ENCODE measurements at places on chromosomes 4 and X. TPM values are rescaled to one million over a fixed set of nuclear protein-coding genes. Genes with fewer than 3 reads are reported as not detected.

DNA sequence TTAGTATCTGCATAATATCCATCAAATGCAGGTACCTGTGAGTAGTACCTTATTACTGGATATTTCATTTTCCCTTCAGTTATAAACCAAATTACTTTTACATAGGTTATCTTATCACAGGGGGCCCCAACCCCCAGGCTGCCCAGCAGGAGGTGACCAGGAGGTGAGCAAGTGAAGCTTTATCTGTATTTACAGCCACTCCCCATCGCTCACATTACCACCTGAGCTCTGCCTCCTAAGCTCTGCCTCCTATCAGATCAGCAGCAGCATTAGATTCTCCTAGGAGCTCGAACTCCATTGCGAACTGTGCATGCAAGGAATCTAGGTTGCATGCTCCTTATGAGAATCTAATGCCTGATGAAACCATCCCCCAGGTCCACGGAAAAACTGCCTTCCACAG lies 6.3 kb downstream of the PRSS12 start:
- no peak for DNase-seq

The GTPBP6 gene
- 53.6 TPM for total RNA-seq

DNA sequence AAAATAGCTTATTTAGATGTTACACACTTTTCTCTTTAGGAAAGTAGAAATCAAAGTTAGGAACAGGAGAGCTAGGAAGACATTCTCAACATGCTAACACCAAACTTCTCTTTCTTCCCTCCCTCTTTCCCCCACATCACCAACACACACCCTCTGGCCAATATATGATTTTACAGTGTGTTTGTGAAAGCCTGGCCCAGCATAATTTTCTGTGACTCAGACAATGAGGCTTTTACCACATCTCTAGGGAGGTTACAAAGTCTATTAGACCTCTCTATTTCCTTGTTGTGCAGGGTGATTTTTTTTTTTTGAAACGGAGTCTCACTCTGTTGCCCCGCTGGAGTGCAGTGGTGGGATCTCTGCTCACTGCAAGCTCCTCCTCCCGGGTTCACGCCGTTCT lies 189.9 kb downstream of the AASDH start:
- DNase-seq = no peak

GRCh38 chr4:181176306-181176705 lies 1066.9 kb upstream of the TENM3 start:
- no peak for DNase-seq

The PNCK gene
- total RNA-seq = not detected

DNA sequence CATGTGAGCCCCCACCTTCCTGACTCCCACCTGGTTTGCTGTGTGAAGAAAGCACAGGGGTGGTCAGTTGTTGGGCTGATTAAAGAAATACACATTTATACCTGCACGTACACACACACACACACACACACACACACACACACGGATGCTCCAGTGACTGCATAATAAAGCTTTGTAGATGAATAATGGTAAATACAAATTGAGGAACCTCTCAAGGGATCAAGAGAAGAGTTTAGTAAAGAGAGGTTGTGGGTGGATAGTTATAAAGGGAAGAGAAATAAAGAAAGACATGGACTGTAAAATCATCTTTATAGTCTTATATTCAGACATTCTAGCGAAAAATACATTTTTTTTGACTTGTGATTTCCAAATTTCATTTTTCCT lies 144.1 kb downstream of the MGST2 start:
- no peak for DNase-seq

- no peak for DNase-seq
These were observed 240.9 kb downstream of the PALLD start for GRCh38 chr4:168737806-168738172.

DNA sequence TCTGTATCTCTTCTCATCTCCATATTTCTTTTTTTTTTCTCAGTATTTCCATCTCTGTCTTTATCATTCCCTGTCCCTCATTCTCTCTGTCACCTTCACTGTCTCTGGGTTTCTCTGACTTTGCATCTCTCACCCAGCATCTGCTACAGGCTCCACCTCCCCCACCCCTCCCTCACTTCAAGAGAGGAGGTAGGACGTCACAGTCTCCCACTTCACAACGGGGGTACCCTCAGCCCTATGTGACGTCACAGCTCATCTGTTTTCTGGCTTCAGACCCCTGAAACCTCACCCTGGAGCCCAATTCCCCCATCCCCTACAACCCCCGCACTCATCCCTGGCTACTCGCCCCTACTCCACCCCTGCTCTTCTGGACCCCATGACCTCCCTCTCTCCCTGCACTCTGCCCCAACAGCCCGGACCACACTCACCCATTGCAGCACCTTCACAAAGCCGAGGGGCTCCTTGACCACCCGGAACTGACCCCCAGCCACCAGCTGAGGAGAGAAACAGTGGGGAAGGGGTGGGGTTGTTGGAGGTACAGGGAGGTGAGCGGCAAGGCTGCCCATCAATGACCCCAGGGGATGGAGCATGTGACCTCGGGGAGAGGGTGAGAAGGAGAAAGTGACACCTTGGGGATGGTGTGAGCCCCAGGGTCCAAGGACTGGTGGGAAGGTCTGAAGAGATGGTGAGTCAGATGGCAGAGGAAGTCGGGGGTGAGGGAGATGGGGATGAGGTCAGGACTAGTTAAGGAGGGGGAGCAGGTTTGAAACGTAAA lies 1.3 kb downstream of the SYP start:
- no peak for DNase-seq

DNA sequence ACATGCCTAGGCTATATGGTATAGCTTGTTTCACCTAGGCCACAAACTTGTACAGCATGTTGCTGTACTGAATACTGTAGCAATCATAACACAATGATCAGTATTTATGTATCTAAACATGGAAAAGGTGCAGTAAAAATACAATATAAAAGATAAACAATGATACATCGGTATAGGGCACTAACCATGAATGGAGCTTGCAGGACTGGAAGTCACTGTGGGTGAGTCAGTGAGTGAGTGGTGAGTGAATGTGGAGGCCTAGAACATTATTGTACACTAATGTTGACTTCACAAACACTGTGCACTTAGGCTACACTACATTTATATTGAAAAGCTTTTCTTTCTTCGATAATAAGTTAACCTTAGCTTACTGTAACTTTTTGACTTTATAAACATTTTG lies 45.6 kb upstream of the ANK2 start:
- no peak for DNase-seq

- DNase-seq = no peak
These were observed 73.9 kb downstream of the GC start for GRCh38 chr4:71709961-71710360.

DNA sequence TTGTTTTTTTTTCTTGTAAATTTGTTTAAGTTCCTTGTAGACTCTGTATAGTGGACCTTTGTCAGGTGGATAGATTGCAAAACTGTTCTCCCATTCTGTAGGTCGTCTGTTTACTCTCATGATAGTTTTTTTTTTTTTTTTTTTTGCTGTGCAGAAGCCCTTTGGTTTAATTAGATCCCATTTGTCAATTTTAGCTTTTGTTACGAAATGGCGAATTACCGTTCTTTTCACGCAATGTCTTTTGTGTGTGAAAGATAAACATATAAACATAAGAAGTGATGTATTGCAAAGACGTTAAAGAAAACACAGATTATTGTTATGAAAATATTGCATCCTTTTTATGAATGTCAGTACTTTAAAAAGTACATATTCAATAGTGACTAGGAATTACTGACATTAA lies 34.5 kb downstream of the MAGEA10 start:
- no peak for DNase-seq

GRCh38 chr4:16150716-16151115 lies 66.9 kb upstream of the PROM1 start:
- no peak for DNase-seq

GRCh38 chr4:89535251-89535650 lies 227.7 kb upstream of the GPRIN3 start:
- DNase-seq = no peak

The PDE5A gene
- total RNA-seq = 1.4 TPM

- DNase-seq = no peak
These were observed 61.1 kb downstream of the ZNF518B start for GRCh38 chr4:10395971-10396580.

- no peak for DNase-seq
These were observed 44.6 kb downstream of the GABRB1 start for GRCh38 chr4:47075919-47076318.

DNA sequence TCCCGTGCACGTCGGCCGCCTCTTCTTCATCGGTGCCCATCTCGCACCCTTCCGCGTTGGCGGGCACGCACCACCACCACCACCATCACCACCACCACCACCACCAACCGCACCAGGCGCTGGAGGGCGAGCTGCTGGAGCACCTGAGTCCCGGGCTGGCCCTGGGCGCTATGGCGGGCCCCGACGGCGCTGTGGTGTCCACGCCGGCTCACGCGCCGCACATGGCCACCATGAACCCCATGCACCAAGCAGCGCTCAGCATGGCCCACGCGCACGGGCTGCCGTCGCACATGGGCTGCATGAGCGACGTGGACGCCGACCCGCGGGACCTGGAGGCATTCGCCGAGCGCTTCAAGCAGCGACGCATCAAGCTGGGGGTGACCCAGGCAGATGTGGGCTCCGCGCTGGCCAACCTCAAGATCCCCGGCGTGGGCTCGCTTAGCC lies 1.4 kb downstream of the POU4F2 start:
- DNase-seq = no peak

DNA sequence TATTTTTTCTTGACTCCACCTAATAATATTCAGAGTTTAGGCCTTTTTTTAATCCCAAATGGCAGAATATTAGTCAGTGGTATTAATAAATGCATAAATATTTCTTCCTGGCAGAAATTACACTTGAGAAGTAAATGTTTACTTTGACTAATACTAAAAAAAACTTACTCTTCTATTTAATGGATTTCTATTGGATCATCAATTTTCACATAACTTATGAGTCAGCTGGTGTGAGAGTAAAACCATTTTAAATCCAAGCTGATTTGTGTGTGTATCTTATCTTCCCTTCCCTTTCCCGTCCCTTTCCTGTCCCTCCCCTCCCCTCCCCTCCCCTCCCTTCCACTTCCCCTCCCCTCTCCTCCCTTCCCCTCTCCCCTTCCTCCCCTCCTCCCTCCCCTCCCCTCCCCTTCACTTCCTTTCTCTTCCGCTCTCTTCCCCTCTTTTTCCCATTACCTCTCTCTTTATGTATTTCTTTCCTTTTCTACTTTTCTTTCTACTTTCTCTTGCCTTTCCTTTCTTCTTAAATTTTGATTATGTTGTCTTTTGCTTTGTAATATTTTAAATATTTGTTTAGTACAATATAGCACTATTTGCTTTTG lies 630.1 kb upstream of the EPHA5 start:
- DNase-seq = no peak

- no peak for DNase-seq
These were observed 20.1 kb downstream of the IGFBP7 start for GRCh38 chr4:57090079-57090478.
